ENCODE measurements at places on chromosomes 13 and 19.

DNA sequence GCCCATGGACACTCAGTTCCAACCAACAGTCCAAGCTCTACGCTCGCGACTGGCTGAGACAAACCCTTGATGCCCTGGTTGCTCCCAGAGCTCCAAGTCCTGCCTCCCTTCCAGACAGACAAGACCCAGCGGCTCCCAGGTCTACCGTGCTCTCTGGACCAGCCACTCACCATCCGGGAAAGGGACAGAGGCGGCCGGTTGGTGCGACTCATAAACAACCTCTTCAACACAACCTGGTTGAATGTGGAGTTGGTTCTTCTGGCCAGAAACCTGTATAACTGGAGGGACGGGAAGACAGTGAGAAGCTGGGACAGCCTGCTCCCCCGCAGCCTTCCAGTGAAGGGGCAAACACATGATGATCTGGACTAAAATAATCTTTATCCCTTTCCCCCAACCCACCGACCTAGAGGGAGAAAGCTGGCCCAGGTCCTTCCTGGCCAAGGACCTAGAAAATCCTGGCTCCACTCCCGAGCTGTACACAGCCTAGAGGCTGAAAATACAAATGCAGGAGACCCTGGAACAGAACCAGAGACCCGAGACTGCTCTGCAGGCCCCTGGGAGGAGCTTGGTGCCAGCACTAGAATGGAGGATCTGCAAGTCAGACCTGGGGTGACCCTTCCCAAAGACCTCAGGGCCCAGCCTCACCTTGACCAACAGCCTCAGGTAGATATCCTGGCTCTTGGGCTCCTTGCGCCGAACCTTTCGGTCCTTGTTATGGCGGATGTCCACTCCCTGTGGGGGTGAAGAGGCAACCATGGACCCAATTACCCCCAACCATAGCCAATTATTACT, 1.6 kb downstream of the RPL18 start:
- no peak for DNase-seq

GRCh38 chr19:53131727-53132126, 983 bp downstream of the ZNF415 start:
- DNase-seq, result no peak

GRCh38 chr19:44303320-44303719, 1.5 kb downstream of the ZNF235 start:
- DNase-seq, result no peak

- peak; percentile 29 for DNase-seq
Observed at GRCh38 chr19:15194938-15195337, 5.9 kb downstream of the NOTCH3 start.

- DNase-seq, result peak; percentile 37
Observed at GRCh38 chr19:29845574-29846176, 33.9 kb downstream of the CCNE1 start.

DNA sequence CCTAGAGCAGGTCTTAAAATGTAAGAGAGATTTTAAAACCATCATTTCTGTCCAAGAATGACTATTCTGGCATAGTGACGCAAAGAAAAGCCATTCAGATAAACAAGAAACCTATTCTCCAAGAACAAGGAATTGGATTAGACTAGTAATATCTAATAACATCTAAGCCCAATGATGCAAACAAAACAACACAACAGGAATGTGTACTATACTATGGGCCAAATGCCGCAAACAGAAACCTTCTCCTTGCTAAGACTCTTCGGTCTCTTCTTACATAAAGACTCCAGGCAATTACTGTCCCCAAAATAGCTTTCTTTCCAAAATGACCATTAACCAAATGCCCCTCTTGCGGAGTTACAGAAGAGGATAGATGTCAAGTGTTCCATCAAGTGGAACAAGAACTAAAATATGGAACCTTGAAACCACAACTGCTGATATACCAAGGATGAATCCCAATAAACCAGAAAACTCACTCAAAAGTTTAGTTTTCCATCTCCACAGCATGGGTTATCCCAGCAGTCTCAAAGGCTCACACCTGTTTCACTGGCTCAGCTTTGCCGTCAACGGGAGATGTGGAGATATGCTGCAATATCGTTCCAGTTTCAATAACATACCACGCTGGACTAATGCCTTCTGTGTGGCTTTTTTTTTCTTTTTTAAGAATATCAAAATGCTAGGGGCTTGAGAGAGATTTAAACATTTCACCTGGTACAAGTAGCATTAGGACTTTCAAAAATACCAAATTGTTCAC, 76.2 kb downstream of the FOXO1 start:
- DNase-seq, result no peak

DNA sequence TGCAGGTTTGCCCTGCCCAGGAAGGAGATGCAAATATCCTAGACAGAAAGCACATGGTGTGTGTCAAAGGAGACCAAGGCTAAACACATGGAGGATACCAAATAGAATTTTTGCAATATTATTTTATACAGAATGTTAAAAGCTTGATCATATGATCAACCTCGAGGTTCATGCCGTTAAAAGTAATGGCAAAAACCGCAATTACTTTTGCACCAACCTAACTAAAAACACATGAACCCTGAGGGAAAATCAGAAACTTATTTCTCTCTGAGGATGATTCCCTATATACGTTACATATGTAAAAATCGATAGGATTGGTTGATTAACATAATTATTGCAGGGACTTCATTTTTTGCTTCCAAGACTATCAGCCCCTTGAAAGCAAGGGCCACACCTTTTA, 88.1 kb downstream of the MZT1 start:
- DNase-seq, result no peak

DNA sequence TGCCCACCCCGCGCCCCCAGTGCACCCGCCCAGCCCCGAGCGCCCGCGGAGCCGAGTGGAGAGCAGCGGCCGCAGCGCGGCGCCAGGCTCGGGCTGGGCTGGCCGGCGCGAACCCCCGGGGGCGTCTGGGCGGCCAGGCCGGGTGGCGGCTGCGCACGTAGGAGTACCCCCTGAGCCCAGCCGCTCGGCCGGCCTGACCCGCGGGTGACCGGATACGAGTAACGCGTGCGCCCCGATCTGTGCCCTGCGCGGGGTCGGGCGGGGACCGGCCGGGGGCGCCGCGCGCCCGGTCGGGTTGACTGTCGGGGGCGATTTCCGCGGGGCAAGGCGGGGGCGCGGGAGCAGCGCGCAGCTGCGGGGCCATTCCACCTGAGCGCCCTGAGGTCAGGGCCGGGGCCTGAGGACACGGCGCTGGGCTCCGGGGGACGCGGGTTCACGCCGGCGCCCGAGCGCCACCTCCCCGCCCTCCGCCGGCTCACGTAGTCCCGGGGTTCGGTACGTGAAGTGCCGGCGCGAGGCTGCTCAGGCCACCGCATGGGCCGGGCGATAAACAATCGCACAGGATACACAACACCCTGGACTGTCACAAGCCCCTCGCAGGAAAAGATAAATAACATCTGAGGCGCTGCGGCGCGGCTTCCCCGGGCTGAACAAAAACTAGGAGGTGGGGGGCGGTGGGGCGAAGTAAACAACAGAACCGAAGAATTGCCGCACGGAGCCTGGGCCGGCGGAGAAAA, 37.6 kb upstream of the FLT1 start:
- peak; percentile 88 for DNase-seq

DNA sequence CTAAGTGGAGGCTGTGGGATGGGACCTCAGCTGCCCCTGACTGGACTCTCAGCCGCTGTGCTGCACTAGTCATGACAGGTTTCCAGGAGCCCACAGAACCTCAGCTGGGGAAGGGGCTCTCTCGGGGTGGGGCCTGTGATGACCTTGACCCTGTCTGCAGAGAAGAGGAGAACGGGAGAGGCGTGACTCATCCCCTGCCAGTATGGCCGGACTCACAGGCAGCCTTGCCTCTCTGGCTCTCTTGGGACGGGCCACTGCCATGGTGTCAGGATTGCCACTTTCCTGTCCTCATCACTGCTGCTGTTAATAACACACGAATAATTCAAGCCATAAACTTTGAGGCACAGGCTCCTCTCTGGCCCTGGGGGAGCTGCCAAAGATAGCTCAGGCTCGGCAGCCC, 295.3 kb downstream of the UQCRFS1 start:
- no peak for DNase-seq

GRCh38 chr13:33859691-33860303, 41.8 kb downstream of the RFC3 start:
- DNase-seq, result no peak

DNA sequence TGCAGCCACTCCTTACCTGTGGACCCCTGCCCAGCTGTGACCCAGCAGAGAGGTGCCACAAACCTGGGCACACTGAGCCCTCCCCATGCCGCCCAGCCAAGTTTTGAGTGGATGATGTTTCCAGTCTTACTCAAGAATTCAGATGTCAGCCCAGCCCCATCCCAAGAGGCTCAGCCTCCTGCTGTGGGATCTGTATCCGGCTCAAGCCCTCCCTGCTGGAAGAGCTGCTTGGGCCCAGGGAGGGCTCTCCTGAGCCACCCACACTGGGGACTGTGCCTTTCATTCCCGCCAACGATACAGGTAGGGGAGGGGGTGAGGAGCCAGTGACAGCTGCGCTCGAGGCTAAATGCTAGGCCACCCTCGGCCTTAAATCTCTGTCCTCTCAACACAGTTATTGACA, 5.9 kb upstream of the SLC7A9 start:
- DNase-seq, result no peak

DNA sequence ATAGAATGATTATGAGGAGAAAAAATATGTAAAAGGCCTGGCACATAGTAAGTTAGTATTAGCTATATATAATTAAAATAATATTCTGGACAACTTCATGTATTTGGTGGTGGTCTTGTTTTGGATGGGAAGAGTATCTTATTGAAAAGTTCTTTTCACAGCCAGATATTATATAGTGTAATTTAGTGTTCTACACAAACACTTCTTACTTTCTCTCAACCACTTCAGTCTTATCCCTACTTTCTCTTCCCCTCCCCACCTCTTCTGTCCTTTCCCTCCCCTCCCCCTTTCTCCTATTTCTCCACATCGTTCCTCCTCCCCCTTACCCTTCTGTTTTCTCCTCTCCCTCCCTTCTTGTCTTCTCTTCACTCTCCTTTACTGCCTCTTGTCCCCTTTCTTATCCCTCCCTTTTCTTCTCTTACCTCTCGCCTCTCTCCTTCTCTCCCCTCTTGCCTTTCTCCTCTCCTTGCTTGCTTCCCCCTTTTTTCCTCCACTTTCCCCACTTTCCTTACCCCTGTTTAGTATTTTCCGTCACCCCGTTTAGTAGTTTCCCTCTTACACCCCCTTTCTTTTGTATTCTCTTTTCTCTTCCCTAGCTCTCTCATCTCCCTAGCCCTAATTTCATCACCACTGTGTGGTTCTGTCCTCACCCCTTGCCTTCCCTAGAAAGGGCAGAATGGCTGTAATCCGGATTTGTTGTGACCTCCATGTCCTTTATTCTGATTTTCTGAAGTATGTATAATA, 107.2 kb upstream of the MLNR start:
- no peak for DNase-seq

DNA sequence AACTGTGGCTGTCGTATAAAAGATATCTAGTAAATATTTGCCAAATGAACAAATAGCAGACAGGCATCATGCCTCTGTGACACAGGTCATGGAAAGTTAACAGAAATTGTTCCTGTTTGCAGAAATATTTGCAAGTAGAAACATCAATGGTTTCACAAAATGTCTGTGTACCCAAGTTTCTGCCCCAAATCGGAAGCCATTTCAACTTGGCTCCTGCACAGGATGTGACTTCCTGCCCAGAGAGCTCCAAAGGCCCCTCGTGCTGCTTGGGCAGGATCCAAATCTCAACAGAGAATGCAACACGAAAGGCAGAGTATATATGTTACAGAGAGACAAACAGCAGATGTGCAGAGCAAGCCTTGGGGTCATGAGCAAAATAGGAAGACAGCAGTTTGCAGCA, 95.5 kb upstream of the SERP2 start:
- DNase-seq, result peak; percentile 40

DNA sequence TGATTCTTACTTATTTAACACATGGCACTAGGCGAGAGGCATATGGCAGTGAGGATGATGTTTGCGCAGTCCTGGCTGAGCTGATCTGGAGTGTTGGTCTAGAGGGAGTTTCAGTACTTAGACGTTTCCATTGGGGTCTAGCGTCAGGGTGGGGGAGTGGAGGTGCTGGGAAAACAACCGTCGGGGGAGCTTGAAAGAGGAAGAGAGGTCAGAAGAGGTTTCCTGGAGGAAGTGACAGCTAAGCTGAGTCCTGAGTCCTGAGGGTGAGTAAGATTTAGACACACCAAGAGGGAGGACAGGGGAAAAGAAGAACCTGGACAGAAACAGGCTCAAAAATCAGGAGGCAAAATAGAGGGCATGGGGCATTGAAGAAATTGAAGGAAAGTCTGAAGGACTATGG, 81.4 kb downstream of the ALOX5AP start:
- DNase-seq, result no peak

- DNase-seq, result no peak
Observed at GRCh38 chr13:78845656-78846365, 186.9 kb upstream of the OBI1 start.

- no peak for DNase-seq
Observed at GRCh38 chr19:1861599-1862031, 1.8 kb downstream of the KLF16 start.

DNA sequence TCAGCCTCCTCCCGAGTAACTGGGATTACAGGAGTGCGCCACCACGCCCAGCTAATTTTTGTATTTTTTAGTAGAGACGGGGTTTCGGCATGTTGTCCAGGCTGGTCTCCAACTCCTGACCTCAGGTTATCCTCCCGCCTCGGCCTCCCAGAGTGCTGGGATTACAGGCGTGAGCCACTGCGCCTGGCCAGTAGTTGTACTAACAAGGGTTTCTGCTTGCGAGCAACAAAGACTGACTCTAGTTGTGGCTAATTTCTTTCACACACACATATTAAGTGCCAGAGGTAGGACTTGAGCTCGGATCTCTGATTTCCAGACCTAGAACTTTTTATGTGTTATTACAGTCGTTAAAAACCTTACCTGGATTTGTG, 635 bp upstream of the PCCA start:
- DNase-seq, result no peak

DNA sequence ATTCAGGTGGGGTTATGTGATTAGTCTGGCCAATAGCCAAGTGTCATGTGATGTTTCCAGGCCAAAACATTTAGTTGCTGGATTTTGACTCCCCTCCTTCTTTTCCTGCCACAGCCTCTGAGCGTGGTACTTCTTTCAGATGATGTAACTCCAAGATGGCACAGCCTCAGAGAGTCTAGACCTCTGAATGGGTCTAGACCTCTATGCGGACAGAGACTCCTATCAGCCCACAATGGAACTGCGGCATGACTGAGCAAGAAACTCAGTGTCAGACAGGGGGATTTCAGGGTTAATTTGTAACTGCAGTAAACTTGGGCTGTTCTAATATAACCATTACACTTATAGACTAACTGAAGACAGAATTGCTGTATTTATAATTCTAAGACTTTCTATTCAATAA, 42.6 kb upstream of the ZDHHC20 start:
- DNase-seq, result no peak
